Activated CD4-positive, alpha-beta T cell treated with anti-CD3 and anti-CD28 coated beads for 36 hours (primary cell): ENCODE measurements at places on chromosomes 7 and 10.

DNA sequence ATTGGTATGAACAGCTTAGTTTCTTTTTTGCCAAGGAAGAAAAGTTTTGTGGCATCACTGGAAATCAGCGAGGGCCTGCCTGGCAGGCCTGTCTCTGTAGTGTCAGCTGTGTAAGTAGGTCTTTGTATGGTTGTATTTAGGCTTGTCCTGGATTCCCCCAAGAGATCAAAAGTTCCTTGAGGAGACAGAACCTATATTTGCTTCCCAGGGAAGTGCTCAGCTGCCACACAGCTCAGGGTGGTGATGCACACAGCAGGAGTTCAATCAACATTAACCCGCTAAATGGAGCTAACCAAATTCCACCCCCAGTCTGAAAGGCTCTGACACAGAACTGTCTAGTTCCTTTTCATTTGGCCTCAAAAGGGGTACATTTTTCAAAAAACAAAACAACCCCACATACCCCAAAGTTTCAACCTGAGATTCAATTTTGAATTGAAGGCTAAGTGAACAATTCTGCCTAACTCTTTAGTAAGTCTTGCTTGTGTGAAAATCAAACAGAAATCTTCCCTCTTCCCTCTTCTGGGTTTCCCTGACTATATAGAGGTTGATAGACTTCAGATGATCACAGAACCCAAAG lies 124.4 kb downstream of the CLEC2L start:
- no peak for DNase-seq

- DNase-seq = no peak
Measured at GRCh38 chr7:85449478-85449877, 262.6 kb upstream of the SEMA3D start.

GRCh38 chr7:26583094-26583648 lies 281.2 kb downstream of the SKAP2 start:
- DNase-seq = no peak

- no peak for DNase-seq
Measured at GRCh38 chr7:153939654-153940053, 112.5 kb upstream of the DPP6 start.

- DNase-seq = no peak
Measured at GRCh38 chr7:142053988-142054387, 57.5 kb upstream of the MGAM2 start.

DNA sequence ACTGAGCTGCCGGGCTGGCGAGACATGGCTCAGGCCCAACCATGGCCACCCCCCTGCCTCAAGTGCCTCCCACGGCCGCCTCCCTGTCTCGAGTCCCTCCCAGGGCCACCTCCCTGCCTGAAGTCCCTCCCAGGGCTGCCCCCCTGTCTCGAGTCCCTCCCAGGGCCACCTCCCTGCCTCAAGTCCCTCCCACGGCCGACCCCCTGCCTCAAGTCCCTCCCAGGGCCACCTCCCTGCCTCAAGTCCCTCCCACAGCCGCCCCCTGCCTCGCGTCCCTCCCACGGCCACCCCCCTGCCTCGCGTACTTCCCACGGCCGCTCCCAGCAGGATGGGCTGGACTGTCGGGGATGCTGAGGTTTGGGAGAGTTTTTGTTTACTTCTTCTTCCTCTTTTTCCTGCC lies 462.5 kb downstream of the PTPRN2 start:
- no peak for DNase-seq

GRCh38 chr10:101436302-101436701 lies 82.3 kb downstream of the BTRC start:
- DNase-seq = no peak

GRCh38 chr7:76296743-76297740 lies 5.4 kb upstream of the HSPB1 start:
- no peak for DNase-seq

DNA sequence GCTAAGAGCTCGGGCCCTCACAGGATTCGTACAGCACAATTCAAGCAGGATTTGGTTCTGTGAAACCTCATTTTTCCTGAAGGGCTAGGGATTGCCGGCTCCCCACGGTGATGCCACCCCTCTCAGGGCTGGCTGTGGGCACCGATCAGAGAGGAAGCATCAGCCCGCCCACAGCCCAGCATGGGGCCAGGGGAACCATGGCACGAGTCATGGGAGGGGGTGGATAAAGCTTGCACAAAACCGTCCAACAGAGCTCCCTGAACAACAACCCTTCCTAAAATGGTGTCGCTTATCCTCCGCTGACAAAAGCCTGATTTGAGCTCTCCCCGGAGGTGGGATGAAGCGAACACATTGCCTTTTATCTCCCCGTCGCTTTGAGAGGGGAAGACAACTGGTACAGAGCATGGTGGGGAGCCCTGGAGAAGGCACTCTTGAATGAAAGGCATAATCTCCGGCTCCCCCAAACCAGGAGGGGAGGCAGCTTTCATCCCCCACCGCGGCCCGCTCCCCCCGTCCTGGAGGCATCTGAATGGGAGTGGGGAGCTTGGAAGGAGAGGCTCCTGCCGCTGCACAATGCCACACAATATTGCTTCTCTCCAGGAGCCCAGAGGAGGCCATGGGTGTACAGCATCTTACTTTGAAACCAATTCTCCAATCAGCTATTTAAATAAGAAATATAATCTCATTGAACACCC lies 144.0 kb downstream of the RPS24 start:
- DNase-seq = no peak

- no peak for DNase-seq
Measured at GRCh38 chr7:114048386-114049235, 129.8 kb upstream of the PPP1R3A start.

DNA sequence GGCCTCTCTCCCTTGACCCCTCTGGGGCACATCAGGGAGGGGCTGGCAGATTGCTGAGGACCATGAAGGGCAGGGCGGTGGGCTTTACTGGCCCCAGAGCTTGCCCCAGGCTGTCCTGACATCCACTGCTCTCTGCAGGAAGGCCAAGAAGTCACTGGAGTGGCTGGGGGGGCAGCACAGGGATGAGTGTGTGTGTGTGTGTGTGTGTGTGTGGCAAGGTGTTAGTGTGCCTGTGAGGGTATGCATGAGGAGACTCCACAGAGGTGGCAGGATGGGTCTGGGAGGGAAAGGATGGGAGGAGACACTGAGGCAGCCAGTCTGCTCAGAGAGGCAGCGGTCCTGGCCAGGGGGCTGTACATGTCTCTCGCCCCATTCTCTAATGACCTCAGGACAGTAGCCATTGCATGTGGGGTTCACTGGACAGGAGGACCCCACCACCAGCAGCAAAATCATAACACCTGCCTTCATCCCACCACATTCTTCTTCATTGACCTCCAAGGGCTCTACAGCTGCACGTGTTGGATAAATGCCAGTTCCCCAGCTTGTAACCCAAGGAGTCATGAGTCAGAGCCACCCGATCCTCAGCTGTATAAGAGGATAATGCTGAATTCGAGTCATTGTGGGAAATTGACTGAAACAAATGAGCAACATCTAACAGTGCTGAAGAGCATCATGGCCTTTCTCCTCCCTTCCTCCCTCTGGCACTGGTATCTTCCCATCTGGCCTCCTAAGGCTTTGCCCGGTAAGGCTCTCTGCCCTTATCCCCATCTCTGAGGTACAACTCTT lies 720.5 kb downstream of the GRID1 start:
- DNase-seq = no peak
